ENCODE measurements at places on chromosomes 7 and 10.

- no peak for DNase-seq
Measured at GRCh38 chr7:41771717-41772116, 68.8 kb upstream of the INHBA start.

DNA sequence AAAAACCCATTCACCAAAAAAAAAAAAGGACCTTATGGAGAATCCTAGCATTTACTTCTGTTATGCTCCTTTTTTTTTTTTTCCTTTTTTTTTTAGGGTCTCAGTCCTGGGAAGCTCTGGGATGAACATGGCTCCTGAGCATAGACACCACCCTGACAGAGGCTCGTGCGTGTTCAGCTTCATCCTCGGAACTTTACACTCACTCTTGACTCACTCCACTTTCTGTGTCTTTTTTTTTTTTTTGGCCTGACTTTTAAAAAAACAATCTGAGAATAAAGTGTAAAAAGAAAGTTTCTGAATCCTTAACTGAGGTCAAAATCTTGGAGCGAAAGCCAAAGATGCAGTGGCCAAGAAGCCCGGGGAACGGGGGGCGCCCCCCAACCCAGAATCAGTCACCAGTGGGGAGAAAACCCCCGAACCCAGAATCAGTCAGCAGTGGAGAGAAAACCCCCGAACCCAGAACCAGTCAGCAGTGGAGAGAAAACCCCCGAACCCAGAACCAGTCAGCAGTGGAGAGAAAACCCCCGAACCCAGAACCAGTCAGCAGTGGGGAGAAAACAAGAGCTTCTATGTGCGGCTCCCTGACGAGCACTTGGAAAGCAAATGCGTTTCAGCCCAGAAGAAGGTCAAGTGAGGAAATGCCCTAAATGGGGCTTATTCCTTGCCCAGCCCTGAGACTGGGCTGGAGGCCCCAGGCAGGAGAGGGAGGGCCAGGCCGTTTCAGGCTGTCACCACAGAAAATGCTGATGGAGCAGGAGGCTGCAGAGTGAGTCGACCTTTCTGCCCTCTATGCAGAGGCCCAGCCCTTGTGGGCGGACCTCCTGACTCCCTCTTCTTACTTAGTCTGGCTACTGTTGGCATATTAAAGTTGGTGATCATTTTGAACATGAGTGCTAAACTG, 19.0 kb upstream of the PFKP start:
- DNase-seq = no peak

GRCh38 chr7:99699946-99700345, 20.1 kb upstream of the CYP3A5 start:
- DNase-seq = no peak

DNA sequence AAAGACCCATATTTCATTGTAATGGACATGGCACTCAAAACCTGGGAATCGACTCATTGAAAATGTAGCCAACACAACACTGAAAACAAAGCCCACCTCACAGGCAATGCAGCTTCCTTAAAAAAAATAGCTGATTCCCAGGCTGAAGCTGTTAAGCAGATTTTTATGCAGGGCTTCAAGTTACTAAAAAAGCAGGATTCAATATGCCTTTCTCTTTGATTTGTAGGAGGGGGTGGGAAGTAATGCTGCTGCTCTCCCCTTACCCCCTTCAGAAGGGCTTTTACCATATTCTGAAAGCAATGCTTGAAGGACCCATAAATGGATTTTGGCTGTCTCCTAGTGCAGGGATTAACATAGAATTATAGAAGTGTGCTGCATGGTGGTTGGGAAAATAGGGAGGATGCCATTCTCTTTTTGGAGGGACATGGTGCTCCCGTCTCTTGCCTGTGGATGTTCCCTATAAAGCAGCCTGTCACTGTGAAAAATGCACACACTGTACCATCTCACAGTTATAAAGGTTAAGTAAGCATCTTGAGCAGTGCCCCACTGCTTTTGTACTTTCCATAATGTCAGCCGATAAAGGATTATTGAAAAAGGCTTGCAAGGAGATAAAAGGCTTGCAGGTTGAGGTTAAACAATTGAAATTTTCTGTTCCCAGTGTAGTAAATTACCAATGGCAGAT, 262.8 kb downstream of the AUTS2 start:
- no peak for DNase-seq

DNA sequence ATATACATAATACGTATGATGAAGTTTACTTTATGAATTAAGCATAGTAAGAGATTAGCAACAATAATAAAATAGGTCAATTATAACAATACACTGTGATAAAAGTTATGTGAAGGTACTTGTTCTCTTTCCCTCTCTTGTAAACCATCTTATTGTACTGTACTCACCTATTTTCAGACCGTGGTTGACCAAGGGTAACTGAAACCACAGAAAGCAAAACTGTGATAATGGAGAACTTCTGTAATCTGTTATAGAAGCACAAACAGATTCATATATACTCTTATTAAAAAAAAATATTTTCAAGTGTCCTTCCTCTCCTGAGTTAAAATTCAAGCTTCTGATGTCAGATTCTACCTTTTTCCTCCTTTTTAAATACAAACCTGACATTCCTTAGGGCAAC, 1247.8 kb upstream of the SORCS1 start:
- no peak for DNase-seq

DNA sequence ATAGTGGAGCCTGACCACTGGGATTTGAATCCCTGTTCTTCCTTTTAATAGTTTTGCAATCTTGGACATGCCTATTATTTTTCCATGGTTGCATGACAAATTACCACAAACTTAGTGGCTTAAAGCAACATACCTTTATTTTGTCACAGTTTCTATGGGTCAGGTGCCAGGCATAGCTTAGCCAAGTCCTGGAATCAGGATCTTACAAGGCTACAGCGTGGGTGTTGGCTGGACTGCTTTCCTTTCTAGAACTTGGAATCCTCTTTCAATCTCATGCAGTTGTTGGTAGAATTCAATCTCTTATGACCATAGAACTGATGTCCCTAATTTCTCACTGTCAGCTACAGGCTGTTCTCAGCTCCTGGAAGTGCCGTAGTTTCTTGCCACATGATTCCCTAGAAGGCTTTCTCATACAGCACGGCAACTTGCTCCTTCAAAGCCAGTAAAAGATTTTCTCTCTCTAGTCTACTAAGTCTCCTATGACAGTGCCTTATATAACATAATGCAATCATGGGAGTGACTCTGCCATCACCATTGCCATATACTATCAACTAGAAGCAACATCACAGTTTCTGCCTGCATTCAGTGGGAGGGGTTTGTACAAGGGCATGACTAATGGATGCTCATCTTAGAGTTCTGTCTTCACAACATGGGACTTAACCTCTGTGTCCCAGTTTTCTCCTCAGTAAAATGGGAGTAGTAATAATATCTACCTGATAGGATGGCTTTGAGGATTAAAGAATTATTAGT, 243.4 kb upstream of the FZD1 start:
- DNase-seq = no peak

DNA sequence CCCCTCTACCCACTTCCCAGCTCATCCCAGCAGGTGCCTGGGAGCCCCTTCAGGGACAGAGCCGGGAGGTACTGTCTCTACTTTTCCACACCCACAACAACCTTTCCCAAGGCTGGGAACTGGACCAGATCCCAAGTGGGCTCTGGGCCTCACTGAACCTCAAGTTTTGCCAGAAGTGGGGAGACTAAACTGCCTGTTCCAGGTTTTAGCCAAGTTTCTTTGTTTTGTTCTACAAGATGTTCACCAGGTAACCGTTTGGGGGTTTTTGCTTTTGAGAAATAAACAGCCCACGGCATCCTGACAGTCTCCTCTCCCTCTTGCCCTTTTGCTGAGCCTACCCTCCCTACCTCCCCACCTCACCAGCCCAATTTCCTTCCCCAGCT, 10.6 kb upstream of the EMX2 start:
- DNase-seq = no peak

- DNase-seq = no peak
Measured at GRCh38 chr7:35729061-35729783, 34.3 kb upstream of the HERPUD2 start.

DNA sequence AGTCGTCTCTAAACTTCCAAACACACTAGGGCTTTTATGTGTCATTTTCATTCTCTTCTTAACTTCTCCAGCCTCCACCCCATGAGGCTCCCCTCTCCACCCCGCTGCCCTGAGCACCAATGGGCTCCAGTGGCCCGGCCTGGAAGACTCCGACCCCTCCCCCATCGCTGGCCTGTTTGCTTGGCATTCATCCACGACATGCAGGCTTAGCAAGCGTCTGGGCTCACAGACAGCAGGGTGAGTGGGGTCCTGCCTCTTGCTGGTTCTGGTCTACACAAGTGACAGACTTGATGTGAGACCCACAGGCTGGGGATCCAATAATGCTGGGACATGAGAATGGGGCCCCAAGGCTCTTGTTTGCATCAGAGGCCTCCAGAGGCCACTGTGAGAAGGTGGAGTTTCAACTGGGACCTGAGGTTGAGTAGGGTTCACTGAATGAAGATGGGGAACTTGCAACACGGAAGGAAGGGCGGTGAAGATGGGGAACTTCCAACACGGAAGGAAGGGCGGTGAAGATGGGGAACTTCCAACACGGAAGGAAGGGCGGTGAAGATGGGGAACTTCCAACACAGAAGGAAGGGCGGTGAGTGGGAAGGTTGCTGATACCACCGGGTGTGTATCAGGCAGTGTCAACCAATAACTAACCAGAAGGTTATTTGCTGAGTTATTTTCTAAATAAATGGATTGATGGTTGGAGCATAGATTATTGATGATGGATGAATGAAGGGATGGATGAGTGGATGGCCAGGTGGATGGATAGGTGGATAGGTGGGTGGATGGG, 14.0 kb downstream of the KNDC1 start:
- DNase-seq = no peak

DNA sequence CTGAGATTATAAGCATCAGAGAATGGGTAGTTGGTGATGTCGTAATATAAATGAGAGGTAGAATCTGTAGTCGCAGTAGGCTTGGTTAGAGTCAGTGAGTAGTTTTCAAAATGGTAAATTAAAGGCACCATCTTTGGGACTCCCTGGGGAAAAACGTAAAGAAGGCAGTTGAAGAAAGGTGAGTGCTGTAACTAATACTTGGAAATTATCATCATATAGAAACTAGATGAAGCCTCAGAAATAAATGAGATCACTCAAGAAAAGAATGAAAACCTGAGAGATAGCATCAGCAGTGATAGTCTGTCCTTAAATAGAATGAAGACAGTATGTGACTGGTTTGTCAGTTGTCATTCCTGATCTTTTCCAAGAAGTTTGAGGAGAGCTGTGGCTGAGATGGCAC, 23.8 kb downstream of the PALS2 start:
- no peak for DNase-seq

- no peak for DNase-seq
Measured at GRCh38 chr10:75512203-75512933, 80.9 kb downstream of the LRMDA start.

DNA sequence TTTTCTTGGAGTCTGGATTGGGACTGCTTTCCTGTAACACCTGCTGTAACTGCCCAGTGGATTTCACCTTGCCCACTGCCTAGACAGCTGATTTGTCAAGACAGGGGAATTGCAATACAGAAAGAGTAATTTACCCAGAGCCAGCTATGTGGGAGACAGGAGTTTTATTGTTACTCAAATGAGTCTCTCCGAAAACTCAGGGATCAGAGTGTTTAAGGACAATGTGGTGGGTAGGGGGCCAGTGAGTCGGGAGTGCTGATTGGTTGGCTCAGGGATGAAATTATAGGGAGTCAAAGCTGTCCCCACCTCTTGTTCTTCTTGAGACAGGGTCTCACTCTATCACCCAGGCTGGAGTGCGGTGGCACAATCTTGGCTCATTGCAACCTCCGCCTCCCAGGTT, 25.2 kb upstream of the BNIP3 start:
- no peak for DNase-seq

DNA sequence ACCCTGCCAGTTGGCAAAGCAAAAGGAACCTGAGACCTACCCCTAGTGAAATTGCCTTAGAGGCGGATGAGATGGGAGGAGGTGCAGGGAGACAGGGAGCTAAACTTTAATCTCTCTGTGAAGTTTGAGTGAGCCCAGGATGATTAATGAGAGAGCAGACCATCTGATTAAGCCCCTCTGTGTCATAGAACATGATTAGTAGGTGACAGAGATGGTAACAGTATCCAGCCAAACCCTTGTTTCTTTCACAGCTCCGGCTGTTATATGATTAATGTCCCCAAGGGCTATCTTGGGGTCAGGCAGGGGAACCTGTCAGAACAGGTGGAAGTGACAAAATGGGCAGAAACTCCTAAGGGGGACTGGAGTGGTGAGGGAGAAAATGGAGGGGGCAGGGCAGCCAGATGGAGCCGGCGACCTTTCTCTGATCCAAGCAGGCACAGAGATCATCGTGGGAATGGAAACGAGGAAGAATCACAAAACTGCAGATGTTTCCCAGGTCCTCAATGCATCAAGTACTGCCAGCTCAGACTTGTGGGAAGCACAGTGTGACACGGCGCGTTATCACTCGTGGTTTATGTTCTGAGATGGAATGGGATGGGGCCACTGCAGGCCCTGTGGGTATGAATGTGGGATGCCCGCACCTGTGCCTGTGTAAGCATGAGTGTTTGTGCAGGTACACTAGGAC, 684.2 kb downstream of the LRMDA start:
- no peak for DNase-seq

DNA sequence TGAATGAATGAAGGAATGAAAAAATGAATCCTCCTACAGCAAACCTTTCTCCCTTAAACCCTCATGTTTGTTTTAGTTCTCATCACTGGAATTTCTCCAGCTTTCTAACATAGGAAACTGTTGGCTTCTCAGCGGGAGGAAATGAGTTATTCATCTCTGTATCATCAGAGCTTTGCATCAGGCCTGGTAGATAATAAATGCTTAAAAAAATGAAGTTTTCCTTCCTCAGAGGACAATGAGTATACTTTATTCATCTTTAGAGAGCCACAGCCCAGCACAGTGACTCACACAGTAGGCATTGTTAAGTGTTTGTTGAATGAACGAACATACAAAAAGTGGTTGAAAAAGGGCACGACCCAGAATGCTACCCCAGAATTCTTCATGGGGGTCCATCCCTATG, 62.6 kb downstream of the COL13A1 start:
- DNase-seq = no peak

All from stimulated activated CD4-positive, alpha-beta T cell treated with anti-CD3 and anti-CD28 coated beads, Interleukin-12 subunit alpha, Interleukin-12 subunit beta, amount 100 ng/mL, for 48 hours (primary cell).